Right renal pelvis (tissue), 4 donors: ENCODE measurements at places on chromosomes 11 and 22. TPM values are rescaled to one million over a fixed set of nuclear protein-coding genes. Genes with fewer than 3 reads are reported as not detected.

The NCAM1 gene
- polyA plus RNA-seq: 80.0 TPM

The OR51B4 gene
- 0.24 TPM for polyA plus RNA-seq

The NCF4 gene
- polyA plus RNA-seq: 1.5 TPM

The SNX32 gene
- 1.8 TPM for polyA plus RNA-seq

The OVOL1 gene
- 12.8 TPM for polyA plus RNA-seq

The H19 gene
- 3,160 TPM for polyA plus RNA-seq

The PLET1 gene
- not detected for polyA plus RNA-seq

DNA sequence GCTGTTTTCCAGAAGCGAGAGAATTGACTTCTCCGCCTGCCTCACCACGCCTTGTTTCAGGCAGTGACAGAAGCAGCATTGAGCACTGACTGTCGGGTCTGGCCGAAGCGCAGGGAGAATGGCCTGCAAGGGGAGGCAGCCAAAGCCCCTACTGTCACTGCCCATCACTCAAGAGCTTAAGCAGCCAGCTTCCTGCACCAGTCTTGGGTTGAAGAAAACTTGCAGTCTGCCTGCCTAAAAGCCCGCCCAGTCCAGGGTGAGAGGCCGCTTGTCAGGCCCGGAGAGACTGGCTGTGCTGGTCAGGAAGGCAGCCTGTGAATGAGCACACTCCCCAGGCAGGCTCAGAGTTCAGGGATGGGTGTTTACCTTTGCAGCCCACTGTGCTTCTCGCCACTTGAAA, 108.3 kb downstream of the PKNOX2 start:
- no peak for DNase-seq

GRCh38 chr22:23815541-23816155, 23.2 kb downstream of the DERL3 start:
- no peak for DNase-seq

- no peak for DNase-seq
Measured at GRCh38 chr11:67120881-67121710, 2.0 kb downstream of the KDM2A start.

DNA sequence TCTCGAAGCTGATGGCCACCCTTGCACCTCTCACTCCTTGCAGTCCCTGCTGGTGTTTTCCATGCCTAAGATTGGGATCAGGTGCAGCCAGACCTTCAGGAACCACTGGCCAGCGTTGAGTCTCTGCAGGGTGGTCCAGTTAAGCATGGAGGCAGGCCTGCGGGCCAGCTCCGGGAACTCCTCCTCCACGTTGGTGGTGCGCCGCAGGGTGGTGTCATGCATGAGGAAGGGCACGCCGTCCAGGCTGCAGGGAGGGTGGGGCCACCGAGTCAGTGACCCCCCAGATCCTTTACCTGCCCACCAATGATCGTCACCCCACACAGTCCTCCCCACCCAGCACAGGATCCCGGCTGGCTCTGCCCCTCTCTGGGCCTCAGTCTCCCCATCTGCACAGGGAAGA, 10.0 kb upstream of the KLHL35 start:
- no peak for DNase-seq

DNA sequence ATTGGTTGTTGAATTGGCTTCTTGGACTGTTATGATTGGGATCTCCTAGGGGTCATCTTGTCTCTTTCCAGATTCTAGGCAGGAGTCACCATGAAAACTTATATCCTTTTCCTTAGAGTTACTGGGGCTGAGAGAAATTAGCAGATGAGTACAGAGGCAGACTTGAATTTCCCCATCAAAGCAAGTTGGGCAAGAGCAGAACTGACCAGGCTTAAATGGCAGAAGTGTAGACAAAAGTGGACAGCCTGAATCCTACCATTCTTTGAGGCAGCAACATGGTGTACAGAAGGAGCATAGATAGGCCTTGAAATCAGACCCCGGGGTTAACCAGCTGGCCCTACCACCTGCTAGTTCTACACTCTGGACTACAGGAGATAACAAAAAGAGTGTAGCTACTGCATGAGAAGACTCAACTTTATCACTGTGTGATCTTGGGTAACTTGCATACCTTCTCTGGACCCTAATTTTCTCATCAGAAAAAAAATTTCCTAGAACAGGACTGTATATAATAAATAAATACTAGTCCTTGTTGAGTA, 427.4 kb upstream of the CADM1 start:
- DNase-seq: no peak

GRCh38 chr22:39868741-39869140, 24.8 kb downstream of the ENTHD1 start:
- no peak for DNase-seq

- no peak for DNase-seq
Measured at GRCh38 chr11:116701297-116701801, 71.4 kb downstream of the BUD13 start.

DNA sequence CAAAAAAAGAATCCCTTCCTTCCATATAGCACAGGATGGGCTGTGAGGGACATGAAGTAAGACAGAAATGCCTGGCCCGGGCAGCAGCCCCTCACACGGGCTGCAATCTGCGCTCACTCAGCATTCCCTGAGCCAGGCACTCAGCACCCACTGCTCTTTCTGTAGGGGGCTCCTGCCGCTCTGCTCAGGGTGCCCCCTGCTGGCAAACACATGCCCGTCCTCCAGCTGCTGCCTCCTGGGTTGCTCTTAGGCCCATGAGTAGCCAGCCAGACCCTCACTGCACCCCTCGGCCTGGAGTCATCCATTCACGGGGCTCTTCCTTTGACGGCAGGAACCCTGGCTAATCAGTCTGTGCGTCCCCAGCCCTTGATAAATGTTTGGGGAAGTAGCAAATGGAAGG, 6.9 kb downstream of the MCAT start:
- no peak for DNase-seq

DNA sequence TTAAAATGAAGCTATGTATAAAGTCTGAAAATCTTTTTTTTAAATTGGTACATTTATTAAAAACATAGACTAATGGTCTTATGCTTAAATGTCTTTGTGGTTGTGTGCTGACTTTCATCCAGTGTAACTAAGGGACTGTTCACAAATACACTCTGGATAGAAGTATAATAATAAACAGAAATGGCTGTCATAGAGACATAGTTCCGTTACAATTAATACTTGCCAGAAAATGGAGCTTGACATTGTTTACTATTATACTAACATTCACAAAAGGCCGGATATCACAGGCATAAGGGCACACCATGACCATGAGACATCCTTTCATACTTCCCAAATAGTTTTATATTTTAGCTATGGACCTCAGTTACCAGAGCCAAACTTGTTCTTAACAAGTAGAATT, 161.3 kb downstream of the DDX10 start:
- DNase-seq: no peak

DNA sequence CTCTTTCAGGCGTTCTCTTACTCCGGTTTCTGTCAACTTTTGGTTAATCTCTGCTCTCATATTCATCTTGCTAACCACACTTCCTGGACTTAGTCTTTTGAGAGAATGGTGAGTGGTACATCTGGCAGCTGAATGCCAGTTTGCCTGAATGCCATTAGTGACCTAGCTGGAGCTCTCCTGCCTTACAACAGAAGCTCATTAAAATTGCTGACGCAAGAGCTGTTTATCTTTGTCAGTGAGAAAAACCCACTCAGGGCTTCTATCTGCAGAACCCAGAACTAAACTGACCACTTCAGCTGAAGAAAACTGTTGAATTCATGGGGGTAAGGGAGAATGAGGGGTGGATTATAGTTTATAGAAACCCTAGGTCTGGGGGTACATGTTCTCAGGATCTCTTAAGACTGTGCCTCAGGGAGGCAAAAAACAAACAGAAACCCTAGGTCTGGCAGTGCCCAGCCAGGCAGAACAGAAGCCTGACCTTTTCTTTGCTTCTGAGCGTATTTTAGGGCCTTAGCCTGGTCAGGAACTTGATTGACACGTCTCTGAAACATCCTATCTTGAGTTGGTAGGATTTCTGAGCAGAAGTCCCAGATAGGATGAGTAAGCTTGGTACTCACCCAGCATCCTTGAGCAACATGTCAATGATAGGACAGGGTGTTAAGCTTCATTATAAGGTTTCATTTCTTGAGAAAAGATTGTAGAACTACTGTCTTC, 52.8 kb upstream of the YWHAH start:
- no peak for DNase-seq

- no peak for DNase-seq
Measured at GRCh38 chr22:29499852-29500251, 19.8 kb downstream of the NEFH start.

DNA sequence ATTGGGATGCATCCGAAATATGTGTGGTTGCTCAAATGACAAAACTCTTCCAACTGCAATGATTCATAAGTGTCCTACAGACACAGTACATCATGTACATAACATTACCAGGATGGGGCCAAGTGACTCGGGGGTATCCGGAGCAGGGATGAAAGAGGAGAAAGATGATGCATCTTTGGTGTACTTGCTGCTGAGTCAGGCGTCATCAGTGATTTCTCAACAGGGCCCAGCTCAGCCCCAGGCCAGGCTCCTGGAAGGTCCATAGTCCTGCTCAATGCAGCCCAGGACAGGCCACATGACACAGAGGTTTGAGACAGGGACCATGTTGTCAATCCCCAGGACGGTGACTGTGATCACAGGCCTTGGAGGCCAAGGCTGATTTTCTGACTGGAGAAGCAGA, 59.3 kb downstream of the GGTLC2 start:
- DNase-seq: no peak

- DNase-seq: no peak
Measured at GRCh38 chr11:81444297-81444696, 1289.4 kb downstream of the FAM181B start.

DNA sequence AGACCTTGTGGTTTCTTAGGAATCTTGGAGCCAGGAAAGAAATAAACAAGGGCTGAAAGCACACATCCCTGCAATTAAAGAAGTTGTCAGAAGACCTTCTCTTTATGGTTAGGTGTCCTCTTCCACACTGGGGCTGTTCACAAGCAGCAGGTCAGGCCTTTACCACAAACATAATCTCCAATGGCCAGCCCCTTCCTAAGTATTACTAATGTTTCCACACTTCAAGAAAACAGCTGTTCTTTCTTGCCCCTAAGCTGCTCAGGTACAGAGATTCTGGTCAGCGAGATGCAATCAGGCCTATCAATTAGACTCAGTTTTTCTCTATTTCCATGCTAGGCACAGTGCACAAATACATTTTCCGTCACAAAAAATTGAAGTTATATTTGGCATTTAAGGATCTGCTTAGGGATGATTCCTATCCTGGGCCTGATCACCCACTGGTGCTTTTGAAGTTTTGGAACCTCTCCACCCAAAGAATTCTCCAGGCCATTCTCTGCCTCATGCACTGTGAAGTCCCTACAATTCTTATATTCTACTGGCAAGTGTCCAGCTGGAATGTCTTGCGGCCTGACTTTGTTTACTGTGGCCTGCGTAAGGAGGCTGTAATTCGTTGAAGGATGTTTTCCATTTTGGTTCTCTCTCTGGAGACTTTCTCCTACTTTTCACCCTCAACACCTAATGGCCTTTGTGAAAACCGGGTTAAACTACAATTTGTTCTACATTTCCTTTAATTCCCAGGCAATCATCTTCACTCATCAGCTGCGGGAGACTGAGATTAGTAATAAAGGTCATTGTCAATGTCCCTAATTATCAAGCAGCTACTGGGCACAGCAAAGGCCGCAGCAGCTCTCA, 5.1 kb downstream of the PRAME start:
- DNase-seq: no peak

GRCh38 chr22:26835929-26836528, 178.6 kb downstream of the MIAT start:
- no peak for DNase-seq

GRCh38 chr11:134046681-134047449, 22.0 kb upstream of the JAM3 start:
- DNase-seq: no peak

- DNase-seq: no peak
Measured at GRCh38 chr11:117026593-117027330, 71.5 kb downstream of the SIK3 start.

- DNase-seq: no peak
Measured at GRCh38 chr11:15968461-15969130, 387.8 kb downstream of the SOX6 start.

DNA sequence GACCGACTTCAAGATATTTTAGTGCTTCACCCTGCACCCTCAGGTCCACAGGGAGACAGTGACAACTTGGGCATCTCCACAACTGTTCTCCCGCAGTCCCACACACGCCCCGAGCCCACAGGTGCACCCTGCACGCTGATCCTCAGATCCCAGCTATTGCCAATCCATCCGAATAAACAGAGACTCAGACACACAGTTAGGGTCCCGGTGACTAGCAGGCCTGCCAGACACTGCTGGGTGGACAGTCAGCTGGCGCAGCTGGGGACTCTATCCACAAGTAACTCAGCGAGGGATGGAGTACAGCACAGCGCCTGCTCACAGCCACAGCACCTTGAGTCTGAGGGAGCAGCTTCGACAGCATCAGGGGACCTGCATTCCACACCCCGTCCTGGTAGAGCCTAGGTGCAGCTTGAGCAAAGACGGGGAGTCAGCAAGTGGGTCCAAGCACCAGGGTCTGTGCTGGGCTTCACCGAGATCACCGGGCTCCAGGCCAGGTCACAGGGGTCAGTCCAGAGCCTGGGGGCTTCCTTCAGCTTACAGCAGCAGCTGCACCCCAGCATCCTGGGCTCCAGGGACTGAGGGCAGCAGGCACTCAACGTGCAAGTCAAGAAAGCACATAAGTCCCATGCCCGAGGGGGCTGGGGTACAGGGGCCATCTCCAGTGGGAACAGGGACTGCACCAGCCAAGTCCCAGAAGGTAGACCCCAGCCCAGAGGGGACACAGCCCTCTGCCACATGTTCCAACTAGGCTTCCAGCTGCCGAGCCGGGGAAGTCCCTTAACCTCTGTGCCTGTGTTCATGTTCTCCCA, 7.6 kb downstream of the RPL3 start:
- no peak for DNase-seq

DNA sequence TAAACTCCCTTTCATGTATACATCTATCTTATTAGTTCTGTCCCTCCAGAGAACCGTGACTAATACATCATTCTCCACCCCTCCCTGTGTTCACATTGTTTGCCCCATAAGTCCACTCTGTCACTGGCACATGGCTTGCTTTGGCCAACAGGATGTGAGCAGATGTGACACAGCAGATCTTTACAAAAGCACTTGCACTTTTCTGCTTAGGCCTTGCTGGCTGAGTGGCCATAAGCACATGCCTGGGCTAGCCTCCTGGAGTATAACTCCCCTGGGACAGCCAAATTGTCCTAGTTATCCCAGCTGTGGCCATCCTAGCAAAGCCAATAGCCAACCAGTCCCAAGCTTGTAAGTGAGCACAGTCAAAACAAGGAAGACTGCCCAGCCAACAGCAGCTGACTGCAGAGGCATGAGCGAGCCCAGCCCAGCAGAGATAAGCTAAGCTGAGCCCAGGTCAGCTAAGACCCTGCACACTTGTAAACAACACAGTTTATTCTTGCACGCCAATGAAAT, 9.7 kb upstream of the RCN1 start:
- DNase-seq: no peak

GRCh38 chr22:36386900-36387708, 663 bp downstream of the MYH9 start:
- no peak for DNase-seq

GRCh38 chr11:61283613-61284012, 11.5 kb downstream of the VWCE start:
- no peak for DNase-seq
